ENCODE measurements at places on chromosomes 12 and 14.

- no peak overlapping the region for H3K27ac ChIP-seq
- DNase-seq, result no peak
- no peaks in the 10 kb centered on the region for H3K4me1 ChIP-seq
- no peak overlapping the region for H3K4me3 ChIP-seq
- no peaks in the 10 kb centered on the region for H3K27me3 ChIP-seq
- H3K36me3 ChIP-seq, result no peaks in the 10 kb centered on the region
Measured at GRCh38 chr12:109387425-109388166, 39.9 kb downstream of the MYO1H start.

DNA sequence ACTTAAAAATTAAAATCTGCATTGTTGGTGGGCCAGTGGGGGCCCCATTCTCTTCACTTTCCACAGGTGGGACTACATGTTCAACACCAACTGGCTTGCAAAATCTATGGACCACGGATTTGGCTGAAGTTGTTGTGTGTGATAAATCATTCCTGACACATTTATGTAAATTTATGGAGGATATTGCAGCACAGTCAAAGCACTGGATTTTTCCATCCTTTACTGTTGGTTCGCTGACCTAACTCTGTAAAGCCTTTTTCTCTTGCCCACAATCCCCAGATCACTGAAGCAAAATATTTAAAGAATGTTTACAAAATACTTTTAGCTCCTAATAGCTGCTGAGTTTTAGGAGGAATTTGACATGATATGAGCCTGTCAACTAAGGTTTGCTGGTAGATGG lies 219.7 kb upstream of the PRICKLE1 start:
- no peak overlapping the region for H3K27ac ChIP-seq
- H3K4me1 ChIP-seq, result no peaks in the 10 kb centered on the region
- no peak overlapping the region for H3K4me3 ChIP-seq
- no peaks in the 10 kb centered on the region for H3K36me3 ChIP-seq
- no peaks in the 10 kb centered on the region for H3K27me3 ChIP-seq
- no peak for DNase-seq

- H3K27me3 ChIP-seq, result no peaks in the 10 kb centered on the region
- no peak for DNase-seq
- H3K27ac ChIP-seq, result no peak overlapping the region
- no peaks in the 10 kb centered on the region for H3K4me1 ChIP-seq
- no peak overlapping the region for H3K4me3 ChIP-seq
Measured at GRCh38 chr12:89363084-89363483, 10.8 kb upstream of the DUSP6 start.

DNA sequence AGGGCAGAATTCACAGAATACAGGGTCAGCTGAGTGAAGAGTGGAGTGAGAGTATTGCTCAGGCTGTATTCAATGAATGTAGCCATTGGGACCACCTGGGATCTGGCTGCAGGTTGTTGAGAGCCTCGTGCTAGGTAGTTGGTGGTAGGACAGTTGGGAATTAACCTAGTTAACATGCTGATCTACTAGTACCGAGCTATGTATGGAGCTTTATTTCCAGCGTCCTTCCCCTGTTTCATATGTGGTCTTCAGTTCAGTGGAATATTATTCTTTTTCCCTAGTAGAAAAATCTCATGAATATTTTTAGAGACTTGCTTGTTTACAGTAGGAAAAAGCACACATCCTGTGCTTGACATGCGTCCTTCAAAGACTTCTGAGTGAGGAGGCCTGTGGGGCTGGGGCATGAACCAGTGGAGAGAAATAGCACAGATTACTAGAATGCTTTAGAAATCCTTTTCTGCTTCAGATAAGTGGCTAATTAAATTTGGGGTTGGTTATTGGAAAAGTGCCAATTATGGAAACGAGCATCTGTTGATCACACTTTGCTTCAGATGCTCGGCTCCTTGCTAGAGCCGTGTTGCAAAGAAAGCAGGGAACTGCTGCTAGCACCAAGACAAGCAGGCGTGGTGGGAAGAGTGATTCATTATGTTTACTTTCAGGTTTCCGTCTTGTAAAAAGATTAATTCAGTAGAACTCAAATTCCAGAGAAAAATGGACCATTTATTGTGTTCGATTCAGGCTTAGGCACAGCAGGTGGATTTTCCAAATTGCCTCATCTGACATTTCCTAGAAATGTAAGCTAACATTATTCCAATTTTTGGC lies 53.6 kb downstream of the ARF6 start:
- no peak overlapping the region for H3K4me3 ChIP-seq
- no peak for DNase-seq
- no peaks in the 10 kb centered on the region for H3K27me3 ChIP-seq

GRCh38 chr12:50317203-50317602 lies 33.9 kb upstream of the LIMA1 start:
- no peaks in the 10 kb centered on the region for H3K4me1 ChIP-seq
- H3K36me3 ChIP-seq, result no peaks in the 10 kb centered on the region
- no peak for DNase-seq
- no peak overlapping the region for H3K27ac ChIP-seq
- H3K27me3 ChIP-seq, result no peaks in the 10 kb centered on the region

- no peak overlapping the region for H3K4me3 ChIP-seq
- H3K27me3 ChIP-seq, result no peaks in the 10 kb centered on the region
- no peak overlapping the region for H3K27ac ChIP-seq
- H3K4me1 ChIP-seq, result no peaks in the 10 kb centered on the region
Measured at GRCh38 chr14:47277703-47278102, 397.7 kb downstream of the MDGA2 start.

DNA sequence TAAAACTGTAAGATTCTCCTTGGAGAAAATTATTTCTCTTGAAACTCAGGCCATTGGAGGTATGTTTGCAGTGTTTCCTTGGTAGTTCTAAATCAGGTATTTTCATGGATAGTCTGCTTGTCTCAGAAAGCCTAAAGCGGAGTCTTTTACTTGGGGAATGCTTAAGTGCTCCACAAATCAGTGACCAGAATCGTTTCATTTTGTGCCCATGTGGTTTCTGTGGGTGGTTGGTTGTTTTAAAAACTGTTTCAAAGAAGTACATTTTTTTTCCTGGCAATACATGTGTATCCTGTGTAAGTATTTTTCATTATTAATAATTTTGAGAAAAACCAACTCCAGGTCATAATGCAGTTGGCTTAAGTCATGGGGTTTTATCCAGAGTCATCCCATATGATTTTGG lies 33.6 kb downstream of the CCDC91 start:
- H3K4me3 ChIP-seq, result no peak overlapping the region
- H3K4me1 ChIP-seq, result no peaks in the 10 kb centered on the region
- H3K27ac ChIP-seq, result no peak overlapping the region

DNA sequence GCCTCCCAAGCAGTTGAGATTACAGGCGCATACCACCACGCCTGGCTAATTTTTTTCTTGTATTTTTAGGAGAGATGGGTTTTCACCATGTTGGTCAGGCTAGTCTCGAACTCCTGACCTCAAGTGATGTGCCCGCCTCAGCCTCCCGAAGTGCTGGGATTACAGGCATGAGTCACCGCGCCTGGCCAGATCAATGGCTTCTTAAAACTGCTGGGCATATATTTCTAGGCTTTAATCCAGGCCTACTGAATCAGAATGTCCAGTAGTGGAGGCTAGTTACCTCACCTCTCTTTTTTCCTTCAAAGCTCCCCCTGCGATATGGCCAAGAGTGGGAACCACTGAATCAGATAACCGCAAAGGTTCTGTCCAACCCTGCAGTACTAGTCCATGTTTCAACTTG lies 17.1 kb downstream of the POU6F1 start:
- no peak for DNase-seq
- no peaks in the 10 kb centered on the region for H3K36me3 ChIP-seq
- H3K27me3 ChIP-seq, result no peaks in the 10 kb centered on the region
- no peak overlapping the region for H3K27ac ChIP-seq
- no peaks in the 10 kb centered on the region for H3K4me1 ChIP-seq
- H3K4me3 ChIP-seq, result no peak overlapping the region

DNA sequence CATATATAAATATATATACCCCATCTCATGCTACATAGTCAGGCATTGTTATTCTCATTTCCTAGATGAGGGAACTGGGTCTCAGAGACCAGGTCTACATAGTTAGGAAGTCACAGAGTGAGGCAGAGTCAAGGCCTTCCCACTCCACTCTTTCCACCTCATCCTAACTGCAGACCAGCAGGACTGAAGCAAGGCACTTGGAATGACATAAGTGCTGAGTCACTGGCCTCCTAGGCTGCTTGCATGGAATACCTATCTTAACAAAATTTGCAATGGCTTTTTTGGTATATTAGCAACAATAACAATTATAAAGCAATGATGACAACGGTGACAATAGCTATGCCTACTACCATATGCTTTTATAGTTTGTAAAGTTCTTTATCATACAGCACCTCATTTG lies 5.4 kb upstream of the ANO4 start:
- H3K4me1 ChIP-seq, result no peaks in the 10 kb centered on the region
- peaks cover 2% of the 10 kb centered on the region for H3K27me3 ChIP-seq
- H3K36me3 ChIP-seq, result no peaks in the 10 kb centered on the region
- H3K27ac ChIP-seq, result no peak overlapping the region
- no peak overlapping the region for H3K4me3 ChIP-seq

DNA sequence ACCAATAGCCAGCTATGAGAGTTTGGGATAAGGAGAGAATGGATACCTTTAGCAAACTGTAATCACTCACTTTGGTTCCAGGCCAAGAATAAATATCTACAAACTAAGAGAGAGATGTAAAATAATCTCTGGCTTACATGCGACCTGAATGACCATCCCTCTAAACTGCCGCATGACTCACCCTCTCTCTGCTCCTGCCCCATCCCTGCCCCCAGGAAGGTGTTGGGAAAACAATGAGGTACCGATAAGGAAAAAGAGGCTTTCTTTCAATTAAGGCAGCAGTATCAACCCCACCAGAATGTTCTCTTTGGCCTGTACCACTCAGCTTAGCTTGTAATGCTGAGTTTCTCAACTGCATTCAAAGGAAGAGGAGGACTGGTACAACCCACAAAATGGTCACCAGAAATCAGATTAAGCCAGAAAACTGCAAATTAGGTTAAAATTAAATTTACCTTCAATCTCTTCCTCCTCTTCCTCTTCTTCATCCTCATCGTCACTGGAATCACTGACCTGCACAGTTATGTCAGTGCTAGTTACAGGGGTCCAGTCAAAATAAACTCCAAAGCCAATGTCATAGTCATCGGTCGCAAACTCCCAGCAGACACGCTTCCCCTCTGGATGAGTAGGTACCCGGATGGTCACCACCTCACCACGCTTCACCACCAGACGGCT lies 22.0 kb downstream of the GSTZ1 start:
- no peaks in the 10 kb centered on the region for H3K27me3 ChIP-seq
- H3K4me3 ChIP-seq, result no peak overlapping the region
- H3K4me1 ChIP-seq, result no peaks in the 10 kb centered on the region

DNA sequence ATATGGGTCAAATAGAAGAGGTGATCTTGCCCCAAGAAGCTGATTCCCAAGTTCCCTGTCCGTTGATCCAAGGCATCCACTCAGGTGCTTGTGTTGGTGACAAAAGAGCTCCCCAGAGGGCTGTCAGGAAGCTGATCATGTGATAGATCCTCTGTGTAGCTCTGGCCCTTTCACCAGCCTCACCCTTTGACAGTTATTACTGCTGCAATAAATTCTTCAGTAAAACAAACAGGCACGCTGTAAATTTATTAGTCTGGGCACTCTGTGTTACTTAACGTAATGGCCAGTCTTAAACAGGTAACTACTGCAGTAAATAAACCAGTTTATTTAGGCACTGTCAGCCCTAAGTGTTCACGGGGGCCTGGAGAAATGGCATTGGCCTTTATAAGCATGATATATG lies 473.9 kb downstream of the BCL11B start:
- no peak overlapping the region for H3K27ac ChIP-seq
- no peak for DNase-seq
- H3K36me3 ChIP-seq, result no peaks in the 10 kb centered on the region
- H3K27me3 ChIP-seq, result no peaks in the 10 kb centered on the region
- H3K4me1 ChIP-seq, result no peaks in the 10 kb centered on the region
- H3K4me3 ChIP-seq, result no peak overlapping the region

DNA sequence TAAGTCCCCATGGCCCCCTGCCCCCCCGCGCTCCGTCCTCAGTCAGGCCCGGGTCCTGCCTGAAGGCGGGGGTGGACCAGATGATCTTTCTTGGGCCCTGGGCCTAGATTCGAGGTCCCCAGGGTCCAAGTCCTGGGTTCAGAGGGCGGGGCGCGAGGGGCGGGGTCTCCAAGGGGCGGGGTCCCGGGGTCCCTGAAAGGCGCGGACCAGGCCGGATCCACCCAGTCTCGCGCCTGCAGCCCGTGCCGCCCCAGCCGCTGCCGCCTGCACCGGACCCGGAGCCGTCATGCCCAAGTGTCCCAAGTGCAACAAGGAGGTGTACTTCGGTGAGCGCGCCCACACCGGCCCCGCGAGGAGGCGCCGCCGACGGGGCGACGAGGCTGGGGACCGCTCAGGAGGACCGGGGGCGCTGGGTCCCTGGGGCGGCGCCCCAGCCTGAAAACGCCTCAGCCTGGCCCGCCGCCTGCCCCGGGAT lies 325 bp downstream of the CRIP1 start:
- peaks cover 41% of the 10 kb centered on the region for H3K4me1 ChIP-seq
- no peaks in the 10 kb centered on the region for H3K36me3 ChIP-seq
- DNase-seq, result no peak
- peaks cover 11% of the 10 kb centered on the region for H3K27me3 ChIP-seq
- peak overlapping the region; percentile 15 for H3K27ac ChIP-seq
- peak overlapping the region; percentile 43 for H3K4me3 ChIP-seq

GRCh38 chr12:89861086-89861485 lies 152.4 kb upstream of the ATP2B1 start:
- H3K36me3 ChIP-seq, result no peaks in the 10 kb centered on the region
- H3K4me3 ChIP-seq, result no peak overlapping the region
- no peak for DNase-seq
- H3K27me3 ChIP-seq, result no peaks in the 10 kb centered on the region

GRCh38 chr14:91861091-91861490 lies 6.2 kb downstream of the TC2N start:
- no peak for DNase-seq
- no peak overlapping the region for H3K27ac ChIP-seq
- H3K27me3 ChIP-seq, result no peaks in the 10 kb centered on the region
- H3K4me1 ChIP-seq, result no peaks in the 10 kb centered on the region
- H3K4me3 ChIP-seq, result no peak overlapping the region

- H3K27me3 ChIP-seq, result no peaks in the 10 kb centered on the region
- H3K36me3 ChIP-seq, result no peaks in the 10 kb centered on the region
- no peak for DNase-seq
- no peak overlapping the region for H3K27ac ChIP-seq
- H3K4me3 ChIP-seq, result no peak overlapping the region
Measured at GRCh38 chr12:116319233-116319897, 41.9 kb upstream of the MED13L start.

GRCh38 chr12:84507956-84508850 lies 404.4 kb downstream of the SLC6A15 start:
- no peaks in the 10 kb centered on the region for H3K27me3 ChIP-seq
- no peak for DNase-seq
- H3K36me3 ChIP-seq, result no peaks in the 10 kb centered on the region
- H3K27ac ChIP-seq, result no peak overlapping the region
- H3K4me1 ChIP-seq, result no peaks in the 10 kb centered on the region
- no peak overlapping the region for H3K4me3 ChIP-seq

GRCh38 chr12:51192284-51192671 lies 19.3 kb upstream of the TFCP2 start:
- no peaks in the 10 kb centered on the region for H3K4me1 ChIP-seq
- no peaks in the 10 kb centered on the region for H3K27me3 ChIP-seq
- DNase-seq, result no peak
- no peak overlapping the region for H3K4me3 ChIP-seq

Data from pancreas (tissue), 10 donors.